ENCODE measurements at places on chromosomes 6 and 20.

- DNase-seq = peak; percentile 17
Observed at GRCh38 chr6:157184202-157185015, 138.9 kb downstream of the TMEM242 start.

DNA sequence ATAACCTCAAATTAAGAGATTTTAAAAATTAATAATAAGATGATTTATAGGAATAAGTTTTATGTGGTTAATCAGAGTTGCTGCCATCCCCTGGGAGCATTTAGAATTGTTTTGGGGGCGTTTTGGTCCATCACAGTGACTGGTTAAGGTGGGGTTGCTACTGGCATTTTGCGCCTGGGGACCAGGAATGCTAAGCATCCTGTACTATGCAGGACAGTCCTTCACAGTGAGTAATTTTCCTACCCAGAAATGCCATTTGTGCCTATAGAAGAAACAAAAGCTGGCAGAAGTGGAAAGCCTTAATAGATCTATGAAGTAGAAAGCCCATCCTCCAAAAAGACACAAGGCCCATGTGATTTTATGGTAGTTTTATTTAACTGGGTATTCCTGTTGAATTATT lies 118.0 kb downstream of the ANKS1A start:
- DNase-seq = no peak

DNA sequence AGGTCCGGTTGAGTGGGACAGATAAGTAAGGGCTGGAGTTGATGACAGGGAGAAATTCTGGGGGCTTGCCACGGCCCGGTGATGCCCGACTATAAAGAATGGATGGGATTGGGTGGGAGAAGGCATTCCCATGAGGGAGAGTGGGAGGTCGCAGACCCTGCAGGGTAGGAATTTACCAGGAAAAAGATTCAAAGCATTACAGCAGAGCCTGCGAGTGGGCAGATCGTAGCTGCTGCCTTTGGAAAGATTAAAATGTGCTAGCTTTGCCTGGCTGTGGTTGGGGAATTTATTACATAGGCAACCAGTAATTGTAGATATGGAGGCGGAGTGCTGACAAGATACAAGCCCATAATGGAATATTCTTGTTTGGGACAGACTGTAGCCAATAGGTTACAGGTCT lies 49.5 kb downstream of the KDM1B start:
- DNase-seq = no peak

GRCh38 chr6:31713991-31714684 lies 1.0 kb upstream of the LY6G6D start:
- DNase-seq = no peak

GRCh38 chr6:152110886-152111820 lies 303.7 kb downstream of the ESR1 start:
- DNase-seq = no peak

DNA sequence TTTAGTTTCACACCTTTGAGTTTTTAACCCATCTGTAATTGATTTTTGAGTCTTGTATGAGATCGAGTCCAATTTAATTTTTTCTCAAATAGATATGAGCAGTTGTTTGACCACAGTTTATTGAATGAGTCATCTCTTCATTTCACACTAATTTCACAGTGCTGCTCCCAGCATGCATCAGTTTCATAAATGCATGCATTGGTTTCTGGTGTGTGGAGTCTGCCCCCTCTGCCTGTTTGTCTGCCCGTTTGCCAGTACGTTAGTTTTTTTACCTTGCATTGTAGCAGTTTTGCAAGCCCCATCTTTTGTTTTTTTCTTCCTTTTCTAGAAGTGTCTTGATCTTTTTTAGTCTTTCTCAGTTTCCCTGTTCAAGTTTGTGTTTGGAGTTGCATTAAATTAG lies 11.9 kb downstream of the SLX4IP start:
- DNase-seq = no peak

- no peak for DNase-seq
Observed at GRCh38 chr6:8939615-8940014, 504.3 kb upstream of the SLC35B3 start.

DNA sequence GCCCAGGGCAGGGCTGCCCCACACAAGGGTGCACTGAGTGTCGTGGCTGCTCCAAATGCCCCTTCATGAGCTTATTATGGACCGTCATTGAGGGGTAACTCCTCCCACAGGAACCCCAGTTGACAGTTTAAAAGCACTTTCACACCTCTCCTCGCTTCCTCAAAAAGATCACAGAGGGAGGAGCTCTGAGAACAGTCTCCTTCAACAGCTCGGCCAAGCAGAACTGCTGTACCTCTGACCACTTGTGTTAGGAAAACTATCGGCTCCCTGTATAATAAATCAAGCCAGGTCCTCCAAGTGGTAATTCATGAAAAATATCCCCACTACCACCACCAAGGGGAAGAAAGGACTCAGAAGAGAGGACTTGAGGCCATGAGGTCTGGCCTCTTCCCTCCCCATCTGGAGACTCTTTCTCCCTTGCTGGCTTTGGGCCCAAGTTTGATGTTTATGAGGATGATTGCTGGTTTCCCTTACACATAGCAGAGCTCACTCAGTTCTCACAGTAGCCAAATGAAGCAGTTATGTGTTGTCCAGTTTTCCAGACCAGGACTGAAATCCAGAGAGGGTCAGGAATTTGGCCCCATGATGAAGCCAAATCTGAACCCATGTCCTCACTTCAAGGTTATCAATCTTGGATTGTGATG lies 8.7 kb downstream of the SNX21 start:
- no peak for DNase-seq

GRCh38 chr6:117602899-117603588 lies 733 bp upstream of the GOPC start:
- no peak for DNase-seq

Measured in non-pigmented ciliary epithelial cell (primary cell).